Spinal cord (tissue), 10 donors: ENCODE measurements at places on chromosomes 3 and 15.

GRCh38 chr3:2888592-2888991, 221.6 kb downstream of the IL5RA start:
- peak; percentile 37 for DNase-seq

DNA sequence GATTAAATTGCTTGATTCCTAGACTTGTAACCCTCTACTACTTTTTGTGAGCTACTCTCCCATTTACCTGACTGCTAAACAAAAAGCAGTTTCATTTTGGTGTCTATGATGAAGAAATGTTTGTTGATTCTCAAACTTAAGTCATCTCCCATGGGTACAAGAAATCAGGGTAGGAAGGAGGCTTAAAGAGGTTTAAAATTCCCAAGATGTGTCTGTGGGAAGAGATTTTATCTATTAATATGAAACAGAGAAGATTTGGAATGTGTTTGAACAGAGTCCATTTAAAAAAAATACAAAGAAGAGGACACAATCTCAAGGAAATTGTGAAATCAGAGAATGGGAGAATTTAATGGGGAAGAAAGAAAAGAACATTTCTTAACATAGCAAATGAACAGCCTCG, 14.8 kb downstream of the P3H2 start:
- DNase-seq, result no peak

DNA sequence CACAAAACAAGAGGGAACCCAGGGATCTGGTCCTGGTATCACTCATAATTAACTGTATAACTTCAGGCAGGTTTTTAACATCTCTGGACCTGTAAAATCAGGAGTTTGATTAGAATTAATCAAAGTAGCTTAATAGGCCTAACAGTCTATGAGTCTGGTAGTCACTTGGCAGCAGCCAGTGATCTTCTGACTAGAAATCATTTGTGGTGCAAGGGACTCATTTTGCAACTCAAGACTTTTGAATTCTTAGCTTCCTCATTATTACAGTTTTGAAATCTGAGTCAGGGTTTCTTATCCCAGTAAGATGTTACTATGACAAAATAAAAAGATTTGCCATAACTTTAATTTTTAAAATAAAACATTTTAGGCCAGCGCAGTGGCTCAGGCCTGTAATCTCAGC, 70.8 kb downstream of the TMCC1 start:
- DNase-seq, result no peak

- DNase-seq, result no peak
Observed at GRCh38 chr3:94413336-94414108, 350.7 kb downstream of the NSUN3 start.

DNA sequence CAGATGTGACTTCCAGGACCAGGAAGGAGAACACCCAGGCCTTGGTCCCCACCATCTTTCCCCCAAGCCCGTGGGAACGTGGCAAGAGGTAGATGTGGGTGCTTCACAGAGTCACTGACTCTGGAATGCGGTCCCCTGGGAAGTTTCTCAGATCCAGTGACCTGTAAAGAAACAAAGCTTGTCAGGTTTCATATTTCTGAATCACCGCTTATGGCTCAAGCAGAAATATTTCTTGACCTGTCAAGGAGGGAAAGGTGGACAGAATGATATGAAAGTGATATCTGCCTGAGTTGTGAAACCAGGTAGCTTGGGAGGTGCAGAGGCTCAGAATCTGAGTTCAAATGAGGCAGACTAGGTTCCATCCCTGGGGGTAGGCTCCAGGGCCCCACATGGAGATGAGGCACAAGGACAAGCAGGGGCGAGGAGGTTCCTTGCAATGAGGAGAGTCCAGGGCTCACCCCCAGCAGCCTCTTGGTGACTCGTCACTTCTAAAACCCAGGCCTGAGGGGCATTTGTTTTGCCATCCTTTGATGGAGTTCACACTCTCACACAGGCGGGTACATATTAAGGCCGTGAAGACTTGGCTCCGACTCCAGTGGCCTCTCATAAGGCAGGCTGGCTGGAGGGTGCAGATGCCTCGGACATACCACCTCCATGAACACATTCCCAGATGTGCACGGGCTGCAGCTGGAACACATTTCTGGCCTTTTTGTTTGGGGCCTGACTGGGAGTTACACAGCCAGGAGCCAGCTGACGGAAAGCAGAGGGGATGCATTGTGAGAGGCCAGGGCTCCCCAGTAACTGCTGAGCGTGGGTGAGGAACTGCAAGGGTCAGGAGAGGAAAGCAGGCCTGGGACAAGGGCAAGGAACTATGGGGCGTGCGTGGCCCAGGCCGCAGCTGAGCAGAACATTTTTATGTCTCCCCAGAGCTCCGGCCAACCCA, 1.3 kb downstream of the CILP start:
- DNase-seq, result no peak

- no peak for DNase-seq
Observed at GRCh38 chr3:177646749-177647148, 449.5 kb upstream of the TBL1XR1 start.

DNA sequence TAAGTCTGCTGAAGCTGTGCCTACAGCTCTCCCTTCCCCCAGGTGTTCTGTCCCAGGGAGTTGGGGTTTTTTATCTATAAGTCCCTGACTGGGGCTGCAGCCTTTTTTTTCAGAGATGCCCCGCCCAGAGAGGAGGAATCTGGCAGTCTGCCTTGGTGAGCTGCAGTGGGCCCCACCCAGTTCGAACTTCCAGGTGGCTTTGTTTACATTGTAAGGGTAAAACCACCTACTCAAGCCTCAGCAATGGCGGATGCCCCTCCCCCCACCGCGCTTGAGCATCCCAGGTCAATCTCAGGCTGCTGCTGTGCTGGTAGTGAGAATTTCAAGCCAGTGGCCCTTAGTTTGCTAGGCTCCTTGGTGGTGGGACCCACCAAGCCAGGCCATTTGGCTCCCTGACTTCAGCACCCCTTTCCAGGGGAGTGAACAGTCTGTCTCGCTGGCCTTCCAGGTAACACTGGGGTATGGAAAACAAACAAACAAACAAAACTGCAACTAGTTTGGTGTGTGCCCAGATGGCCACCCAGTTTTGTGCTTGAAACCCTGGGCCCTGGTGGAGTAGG, 189.4 kb downstream of the MFSD1 start:
- DNase-seq, result no peak

GRCh38 chr3:99709686-99710085, 71.3 kb downstream of the COL8A1 start:
- DNase-seq, result no peak

GRCh38 chr3:195859846-195860411, 48.2 kb upstream of the MUC4 start:
- DNase-seq, result peak; percentile 14

- peak; percentile 27 for DNase-seq
Observed at GRCh38 chr3:3196148-3196861, 16.8 kb upstream of the CRBN start.

- no peak for DNase-seq
Observed at GRCh38 chr3:161020256-161020655, 84.9 kb downstream of the B3GALNT1 start.

GRCh38 chr15:83716605-83717004, 62.7 kb downstream of the ADAMTSL3 start:
- DNase-seq, result no peak

GRCh38 chr15:71294251-71294910, 179.1 kb downstream of the THSD4 start:
- DNase-seq, result no peak

DNA sequence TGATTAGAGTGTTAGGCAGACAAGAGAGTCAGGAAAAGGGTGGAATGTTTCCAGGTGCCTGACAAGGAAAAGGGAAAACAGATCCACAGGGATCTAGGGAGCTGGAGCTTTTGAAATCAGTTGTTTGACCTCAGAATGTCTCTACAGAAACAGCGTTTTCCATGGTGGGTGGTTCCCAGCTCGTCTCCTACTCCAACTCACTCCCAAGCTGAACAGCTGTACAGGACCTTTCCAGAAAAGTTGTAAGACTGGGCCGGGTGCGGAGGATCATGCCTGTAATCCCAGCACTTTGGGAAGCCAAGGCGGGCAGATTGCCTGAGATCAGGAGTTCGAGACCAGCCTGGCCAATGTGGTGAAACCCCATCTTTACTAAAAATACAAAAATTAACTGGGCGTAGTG, 55.7 kb upstream of the RYK start:
- no peak for DNase-seq

DNA sequence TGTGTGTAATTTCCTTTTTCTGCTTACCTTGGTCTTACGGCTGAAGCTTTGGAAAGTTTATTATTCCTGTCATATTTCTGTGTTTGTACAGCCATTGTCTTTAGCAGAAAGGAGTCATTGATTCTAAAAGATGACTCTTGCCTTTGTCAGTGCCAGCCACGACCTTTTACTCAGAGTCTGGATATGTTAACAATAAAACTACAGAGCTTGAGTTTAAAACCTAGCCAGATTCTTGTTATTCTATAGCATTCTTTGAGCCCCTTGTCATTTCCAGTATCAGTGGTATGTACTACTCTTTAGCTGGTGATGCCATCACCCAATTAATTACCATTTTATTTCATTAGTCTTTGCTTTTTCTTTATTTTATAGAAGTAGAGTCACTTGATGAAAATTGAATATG, 142.4 kb downstream of the TCF12 start:
- DNase-seq, result no peak

DNA sequence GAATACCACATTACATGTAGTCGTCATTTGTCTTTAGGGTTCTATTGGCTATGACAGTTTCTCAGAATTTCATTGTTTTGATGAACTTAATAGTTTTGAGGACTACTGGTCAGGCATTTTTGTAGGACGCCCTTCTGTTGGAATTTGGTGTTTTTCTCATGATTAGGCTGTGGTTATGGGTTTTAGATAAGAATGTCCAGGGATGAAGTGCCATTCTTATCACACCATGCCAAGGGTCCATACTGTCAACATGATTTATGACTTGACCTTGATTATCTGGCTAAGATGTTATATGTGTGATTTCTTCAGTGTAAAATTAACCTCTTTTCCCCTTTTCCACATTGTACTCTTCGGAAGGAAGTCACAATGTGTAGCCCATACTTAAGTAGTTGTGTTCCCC, 135.3 kb downstream of the DIPK2A start:
- no peak for DNase-seq

DNA sequence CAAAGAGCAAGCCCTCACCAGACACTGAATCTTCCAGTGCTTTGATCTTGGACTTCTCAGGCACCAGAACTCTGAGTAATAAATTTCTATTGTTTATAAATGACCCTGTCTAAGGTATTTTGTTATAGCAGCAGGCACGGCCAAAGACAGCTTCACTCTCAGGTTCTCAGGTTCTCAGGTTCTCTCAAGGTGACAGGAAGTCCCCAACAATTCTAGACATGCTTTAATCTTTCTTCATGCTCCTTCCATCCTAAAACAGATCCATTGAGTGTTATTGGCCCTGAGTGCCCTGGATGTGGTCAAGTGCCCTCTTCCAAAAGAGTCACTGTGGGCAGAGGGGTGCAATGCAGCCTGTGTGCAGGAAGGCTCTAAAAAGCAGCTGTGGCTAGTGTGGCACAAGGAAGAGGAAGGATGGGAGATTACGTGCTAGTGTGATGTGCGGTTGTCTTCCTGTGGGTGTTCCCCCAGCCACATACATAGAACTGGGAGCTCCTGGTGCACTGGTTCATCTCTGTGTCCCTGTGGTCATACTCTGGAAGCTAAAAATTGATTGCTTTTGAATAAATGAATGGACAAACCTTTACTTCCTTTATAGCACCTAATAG, 11.0 kb upstream of the RAB7A start:
- DNase-seq, result no peak

DNA sequence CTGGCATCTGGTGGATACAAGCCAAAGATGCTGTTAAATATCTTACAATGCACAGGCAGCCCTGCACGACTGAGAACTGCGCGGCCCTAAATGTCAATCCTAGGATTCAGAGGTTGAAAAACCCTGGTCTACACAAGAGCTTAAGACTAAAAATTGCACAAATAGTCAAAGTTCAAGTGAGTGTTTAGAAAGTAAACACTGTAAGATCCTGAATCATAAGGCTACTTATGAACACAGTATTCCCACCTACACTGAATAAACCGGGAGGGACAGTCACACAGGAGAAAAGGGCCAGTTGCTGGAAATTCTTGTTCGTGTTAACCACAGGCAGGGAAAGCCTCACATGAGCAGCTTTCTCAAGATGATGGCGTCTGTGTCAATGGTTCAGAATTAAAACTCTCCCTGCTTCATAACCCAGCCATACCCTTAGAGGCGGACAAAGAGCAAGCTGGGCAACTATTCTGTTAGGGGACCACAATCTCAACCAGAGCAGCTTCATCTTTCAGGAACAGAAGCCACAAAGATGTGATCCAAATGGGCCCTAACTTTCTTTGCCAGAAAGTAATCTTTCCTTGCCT, 37.7 kb downstream of the LRIG1 start:
- DNase-seq, result no peak

DNA sequence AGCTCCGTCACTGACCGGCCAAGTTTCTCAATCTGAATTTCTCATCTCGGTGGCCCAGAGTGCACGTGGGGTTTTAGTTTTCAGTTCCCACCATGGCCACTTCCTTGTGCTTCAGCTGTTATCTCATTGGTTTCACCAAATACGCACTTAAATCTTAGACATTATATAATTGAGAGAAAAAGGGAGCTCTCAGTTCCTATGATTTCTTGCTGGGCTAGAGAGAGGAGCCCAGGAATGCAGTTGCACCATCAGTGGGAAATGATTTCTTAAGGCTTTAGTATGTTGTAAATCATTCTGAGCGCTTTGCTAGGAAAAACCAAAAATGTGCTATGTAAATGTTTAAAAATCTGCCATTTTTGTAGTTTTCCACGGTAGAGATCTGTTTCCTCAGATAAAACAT, 53.2 kb downstream of the OXNAD1 start:
- DNase-seq, result no peak

GRCh38 chr15:94125156-94125555, 106.2 kb upstream of the MCTP2 start:
- DNase-seq, result no peak

DNA sequence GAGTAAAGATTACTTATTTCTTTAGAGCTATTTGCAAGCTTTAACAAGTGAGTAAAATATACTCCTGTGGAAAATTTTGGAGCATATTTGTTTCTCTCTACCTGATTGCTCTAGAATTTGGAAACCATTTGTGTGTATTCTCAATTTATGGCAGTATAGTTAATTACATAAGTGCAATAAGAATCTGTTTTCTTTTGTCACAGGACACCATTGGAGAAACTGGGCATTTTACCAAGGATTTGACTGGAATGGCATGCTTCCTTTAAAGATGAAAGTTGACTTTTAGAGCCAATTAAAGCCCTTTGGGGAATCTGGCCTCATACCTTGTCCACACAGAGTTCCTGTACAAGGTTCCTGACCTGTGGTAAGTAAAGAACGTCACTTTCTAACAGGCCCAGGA, 38.4 kb downstream of the PAQR5 start:
- no peak for DNase-seq

DNA sequence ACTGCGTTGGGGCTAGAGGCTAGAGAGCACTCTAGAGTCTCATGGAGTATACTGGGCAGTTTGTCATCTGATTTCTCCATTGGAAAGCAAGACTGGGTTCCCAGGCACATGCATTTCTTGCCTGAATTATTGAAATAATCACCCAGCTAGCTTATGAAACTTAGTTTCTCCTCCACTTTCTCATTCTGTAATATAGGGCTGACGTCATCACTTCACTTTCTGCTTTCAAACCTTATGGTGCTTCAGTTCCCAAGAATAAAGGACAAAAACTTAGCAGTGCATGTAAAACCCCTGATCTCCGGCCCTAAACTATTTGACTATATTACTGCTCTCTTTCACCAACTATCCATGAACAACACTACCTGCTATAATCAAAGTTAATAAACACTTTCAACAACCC, 147.9 kb downstream of the IGSF11 start:
- DNase-seq, result no peak

- DNase-seq, result no peak
Observed at GRCh38 chr3:138325990-138326389, 3.7 kb downstream of the NME9 start.

- no peak for DNase-seq
Observed at GRCh38 chr3:4855676-4856075, 123.6 kb upstream of the BHLHE40 start.
